ENCODE measurements at places on chromosomes 1 and 21. TPM values are rescaled to one million over a fixed set of nuclear protein-coding genes. Genes with fewer than 3 reads are reported as not detected.

GRCh38 chr1:10213186-10213705, 2.9 kb downstream of the KIF1B start:
- H3K4me1 ChIP-seq = peaks cover 6% of the 10 kb centered on the region
- H3K27ac ChIP-seq = no peak overlapping the region
- H3K36me3 ChIP-seq = no peaks in the 10 kb centered on the region
- H3K27me3 ChIP-seq = no peaks in the 10 kb centered on the region

GRCh38 chr1:26025517-26025916, 3.9 kb downstream of the EXTL1 start:
- no peaks in the 10 kb centered on the region for H3K36me3 ChIP-seq
- no peaks in the 10 kb centered on the region for H3K27me3 ChIP-seq
- H3K27ac ChIP-seq = no peak overlapping the region
- DNase-seq = no peak
- H3K4me1 ChIP-seq = peaks cover 9% of the 10 kb centered on the region
- no peak overlapping the region for H3K4me3 ChIP-seq

DNA sequence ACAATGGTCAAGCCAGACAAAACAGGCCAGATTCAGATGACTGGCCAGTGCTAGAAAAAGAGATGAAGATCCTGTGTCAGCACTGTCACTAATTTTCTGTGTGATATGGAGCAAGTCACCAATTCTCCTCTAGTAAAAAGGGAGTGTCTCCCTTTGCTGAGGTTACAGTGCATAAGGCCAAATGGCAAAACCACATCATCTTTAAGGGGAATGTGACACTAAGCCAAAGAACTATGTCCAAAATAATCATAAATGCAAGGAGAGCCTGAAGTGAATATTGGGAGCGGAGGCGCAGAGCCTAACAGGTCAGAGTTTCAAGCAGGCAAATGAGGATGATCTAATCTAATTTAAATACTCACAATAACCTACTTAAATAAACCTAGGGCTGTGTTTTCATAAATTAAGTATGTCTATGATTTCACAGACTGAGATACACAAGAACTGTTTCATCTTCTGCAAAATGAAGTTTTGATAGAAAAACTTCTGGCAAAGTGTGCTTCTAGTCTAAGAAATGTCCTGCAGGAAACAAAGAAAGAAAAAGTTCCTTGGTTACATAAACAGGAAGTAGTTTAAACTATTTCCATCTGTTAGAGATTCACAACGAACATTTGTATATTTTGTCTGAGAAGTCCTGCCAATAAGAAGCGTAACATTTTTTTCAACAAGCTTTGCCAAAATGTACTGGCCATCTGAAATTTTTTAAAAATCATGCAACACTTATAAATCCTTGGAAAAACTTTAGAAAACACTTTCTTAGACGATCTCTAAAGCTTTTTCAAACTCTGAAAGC, 290.2 kb downstream of the LRRC40 start:
- H3K4me1 ChIP-seq = no peaks in the 10 kb centered on the region
- DNase-seq = no peak

DNA sequence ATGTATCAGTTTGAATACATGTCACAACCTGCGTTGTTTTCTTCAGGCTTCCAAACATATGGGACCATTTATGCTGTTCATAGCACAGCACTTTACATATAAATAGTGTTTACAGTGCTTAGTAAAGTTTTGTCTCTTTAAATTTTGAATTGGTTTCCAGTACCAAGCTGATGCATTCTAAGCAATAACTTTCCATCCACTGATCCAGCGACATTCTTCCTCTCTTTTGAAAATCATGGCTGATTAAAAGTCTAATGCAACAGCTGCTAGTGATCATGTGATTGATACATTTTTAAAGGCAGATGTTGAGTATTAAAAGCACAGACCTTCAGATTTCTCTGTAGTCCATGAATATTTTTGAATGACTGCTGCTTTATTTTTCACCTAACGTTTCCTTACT, 154.9 kb downstream of the PTPRC start:
- no peaks in the 10 kb centered on the region for H3K36me3 ChIP-seq
- H3K27me3 ChIP-seq = no peaks in the 10 kb centered on the region
- DNase-seq = no peak
- no peak overlapping the region for H3K4me3 ChIP-seq

- H3K36me3 ChIP-seq = no peaks in the 10 kb centered on the region
- H3K4me3 ChIP-seq = no peak overlapping the region
- H3K4me1 ChIP-seq = peaks cover 16% of the 10 kb centered on the region
- peaks cover 5% of the 10 kb centered on the region for H3K27me3 ChIP-seq
Observed at GRCh38 chr1:40796939-40797667, 13.5 kb downstream of the KCNQ4 start.

DNA sequence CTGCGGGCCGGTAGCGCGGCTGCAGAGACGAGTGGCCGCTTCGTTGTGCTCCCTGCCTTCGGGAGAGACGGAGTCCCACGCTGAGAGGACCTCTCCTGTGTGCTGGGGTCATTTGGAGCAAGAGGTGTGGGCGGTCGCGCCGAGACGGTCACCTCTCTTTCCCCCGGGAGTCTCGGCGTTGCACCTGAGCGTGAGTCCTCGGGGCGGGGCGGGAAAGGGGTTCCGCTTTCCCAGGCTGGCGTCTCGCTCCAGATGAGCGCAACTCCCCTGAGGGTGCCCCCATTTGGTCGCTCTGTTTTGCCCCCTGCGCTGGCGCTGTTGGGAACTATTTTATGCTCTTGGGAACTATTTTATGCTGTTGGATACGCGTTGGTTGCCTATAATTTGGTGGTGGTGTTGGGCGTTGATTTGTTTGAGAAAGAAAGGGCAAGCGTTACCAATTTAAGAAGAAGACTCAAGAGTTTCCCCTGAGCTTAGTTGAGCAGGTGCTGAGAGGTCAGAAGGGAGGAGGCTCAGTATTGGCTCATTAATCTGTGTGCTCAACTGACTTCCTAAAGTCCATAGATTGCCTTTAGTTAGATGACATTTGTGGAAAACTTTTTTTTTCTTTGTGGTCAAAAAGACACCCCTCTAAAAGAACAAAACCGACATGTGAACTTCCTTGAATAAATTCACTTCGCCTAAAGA, 683 bp downstream of the LRRC8B start:
- H3K27me3 ChIP-seq = no peaks in the 10 kb centered on the region
- H3K4me1 ChIP-seq = no peaks in the 10 kb centered on the region
- DNase-seq = no peak

DNA sequence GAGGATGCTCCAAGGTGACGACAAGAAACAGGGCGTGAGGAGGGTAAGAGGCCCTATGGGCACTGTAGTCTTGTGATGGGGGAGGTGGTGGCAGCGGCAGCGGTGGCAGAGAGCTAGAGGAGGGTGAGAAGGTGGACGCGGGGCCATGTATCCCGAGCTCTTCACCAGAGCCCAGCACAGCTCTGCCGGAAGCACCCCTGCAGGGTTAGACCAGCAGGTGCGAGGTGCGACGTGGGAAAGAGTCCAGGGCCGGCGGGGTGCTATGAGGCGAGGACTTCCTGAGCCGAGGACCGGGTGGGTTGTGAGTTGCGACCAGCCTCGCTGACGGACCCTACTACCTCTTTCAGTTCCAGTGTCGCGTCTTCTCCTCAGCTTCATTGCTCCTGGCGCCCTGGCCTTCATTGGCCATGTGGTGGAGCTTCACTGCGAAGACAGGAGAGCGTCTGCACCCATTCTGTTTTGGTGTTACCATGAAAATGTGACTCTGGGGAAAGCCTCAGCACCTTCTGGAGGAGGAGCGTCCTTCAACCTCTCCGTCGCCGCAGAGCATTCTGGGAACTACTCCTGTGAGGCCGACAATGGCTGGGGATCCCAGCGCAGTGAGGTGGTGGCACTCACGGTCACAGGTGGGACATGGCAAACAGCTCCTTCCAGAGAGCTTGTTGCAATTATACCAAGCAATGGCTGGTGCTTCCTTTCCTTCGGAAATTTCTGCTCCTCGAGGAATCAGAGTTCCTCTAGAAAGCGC, 67.9 kb upstream of the KIRREL1 start:
- no peaks in the 10 kb centered on the region for H3K4me1 ChIP-seq
- no peaks in the 10 kb centered on the region for H3K27me3 ChIP-seq
- H3K27ac ChIP-seq = no peak overlapping the region
- H3K4me3 ChIP-seq = no peak overlapping the region
- H3K36me3 ChIP-seq = no peaks in the 10 kb centered on the region
- DNase-seq = no peak

GRCh38 chr1:211638689-211639101, 36.7 kb downstream of the NEK2 start:
- no peak overlapping the region for H3K27ac ChIP-seq
- no peaks in the 10 kb centered on the region for H3K27me3 ChIP-seq
- peaks cover 1% of the 10 kb centered on the region for H3K4me1 ChIP-seq
- H3K4me3 ChIP-seq = no peak overlapping the region

DNA sequence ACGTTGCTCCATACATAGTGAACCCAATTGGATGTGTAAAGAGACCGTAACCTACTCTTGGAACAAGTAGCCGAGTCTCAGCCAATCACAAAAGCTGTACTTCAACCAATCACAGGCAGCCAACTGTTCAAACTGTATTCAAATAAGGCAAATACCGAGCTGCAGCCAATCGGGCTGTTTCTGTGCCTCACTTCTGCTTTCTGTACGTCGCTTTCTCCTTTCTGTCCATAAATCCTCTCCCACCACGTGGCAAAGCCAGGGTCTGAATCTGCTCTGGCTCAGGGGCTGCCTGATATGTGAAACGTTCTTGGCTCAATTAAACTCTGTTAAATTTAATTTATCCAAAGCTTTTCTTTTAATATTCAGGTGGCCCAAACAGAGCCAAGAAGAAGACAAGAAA, 210.3 kb downstream of the URB2 start:
- H3K27ac ChIP-seq = no peak overlapping the region
- no peaks in the 10 kb centered on the region for H3K4me1 ChIP-seq
- no peaks in the 10 kb centered on the region for H3K36me3 ChIP-seq
- H3K27me3 ChIP-seq = no peaks in the 10 kb centered on the region
- no peak overlapping the region for H3K4me3 ChIP-seq

DNA sequence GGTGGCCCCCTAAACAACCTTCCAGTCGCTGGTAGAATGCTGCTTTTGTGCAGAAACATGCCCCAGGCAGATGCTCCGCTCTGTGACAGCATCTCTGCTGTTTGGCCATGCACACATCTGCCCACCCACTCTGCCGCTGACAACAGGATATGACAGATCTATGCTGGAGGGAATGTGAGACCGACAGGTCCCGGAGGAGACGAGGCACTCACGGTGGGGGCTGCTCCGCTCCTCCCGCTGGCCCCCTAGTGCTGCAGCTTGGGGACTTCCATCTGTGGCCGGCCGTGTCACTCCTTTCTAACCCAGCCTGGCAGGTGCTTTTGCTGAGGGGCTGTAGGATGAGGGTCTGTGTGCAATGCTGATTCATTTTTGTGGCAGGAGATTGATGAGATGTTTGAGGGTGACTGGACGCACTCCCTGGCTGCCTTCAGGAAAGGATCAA, 49.1 kb upstream of the DMRTB1 start:
- H3K4me1 ChIP-seq = no peaks in the 10 kb centered on the region
- H3K36me3 ChIP-seq = no peaks in the 10 kb centered on the region
- H3K4me3 ChIP-seq = no peak overlapping the region
- H3K27ac ChIP-seq = no peak overlapping the region

- no peaks in the 10 kb centered on the region for H3K4me1 ChIP-seq
- DNase-seq = no peak
- no peak overlapping the region for H3K4me3 ChIP-seq
- no peak overlapping the region for H3K27ac ChIP-seq
Observed at GRCh38 chr1:152959801-152960451, 10.5 kb upstream of the SPRR4 start.

- no peak overlapping the region for H3K27ac ChIP-seq
- H3K4me3 ChIP-seq = no peak overlapping the region
- H3K36me3 ChIP-seq = no peaks in the 10 kb centered on the region
- peaks cover 4% of the 10 kb centered on the region for H3K4me1 ChIP-seq
- no peak for DNase-seq
Observed at GRCh38 chr21:36065497-36066036, 4.3 kb upstream of the CBR1 start.

- no peaks in the 10 kb centered on the region for H3K27me3 ChIP-seq
- no peaks in the 10 kb centered on the region for H3K36me3 ChIP-seq
- no peak for DNase-seq
- H3K4me3 ChIP-seq = no peak overlapping the region
- no peak overlapping the region for H3K27ac ChIP-seq
Observed at GRCh38 chr1:16191916-16192546, 20.4 kb downstream of the ARHGEF19 start.

DNA sequence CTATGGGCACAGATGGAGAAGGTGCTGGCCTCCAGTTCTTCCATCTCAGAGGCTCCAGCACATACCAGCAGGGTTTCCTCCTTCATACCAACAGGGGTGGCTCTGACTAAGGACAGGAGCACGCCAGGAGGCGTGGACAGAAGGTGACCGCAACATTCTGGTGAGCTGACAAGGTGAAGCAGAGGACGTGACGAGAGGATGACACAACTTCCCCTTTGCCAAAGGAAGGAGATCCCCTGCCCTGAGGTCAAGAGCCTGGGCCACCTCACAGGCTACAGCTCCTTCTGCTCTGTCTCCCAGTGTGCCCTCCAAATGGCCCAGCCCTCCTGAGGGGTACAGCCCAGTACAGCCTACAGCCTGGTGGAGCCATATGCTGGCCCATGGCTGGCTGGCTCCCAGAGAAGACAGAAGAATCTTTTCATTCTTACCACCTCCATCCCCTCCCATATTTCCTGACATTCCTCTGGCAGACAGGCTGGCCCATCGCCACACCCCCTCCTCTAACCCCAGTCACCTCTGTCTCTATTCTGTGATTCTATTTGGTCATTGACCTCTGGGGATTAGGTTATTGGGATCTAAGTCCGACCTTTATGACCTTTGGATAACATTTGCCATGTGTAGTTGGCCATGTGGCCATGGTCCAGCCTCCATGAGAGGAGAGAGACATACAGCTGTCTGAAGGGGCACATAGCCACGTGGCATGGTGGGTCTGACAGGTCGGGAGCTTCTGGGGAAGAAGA, 5.1 kb upstream of the LAMB3 start:
- no peaks in the 10 kb centered on the region for H3K36me3 ChIP-seq
- no peak for DNase-seq
- peaks cover 7% of the 10 kb centered on the region for H3K4me1 ChIP-seq
- H3K27ac ChIP-seq = no peak overlapping the region
- no peak overlapping the region for H3K4me3 ChIP-seq

DNA sequence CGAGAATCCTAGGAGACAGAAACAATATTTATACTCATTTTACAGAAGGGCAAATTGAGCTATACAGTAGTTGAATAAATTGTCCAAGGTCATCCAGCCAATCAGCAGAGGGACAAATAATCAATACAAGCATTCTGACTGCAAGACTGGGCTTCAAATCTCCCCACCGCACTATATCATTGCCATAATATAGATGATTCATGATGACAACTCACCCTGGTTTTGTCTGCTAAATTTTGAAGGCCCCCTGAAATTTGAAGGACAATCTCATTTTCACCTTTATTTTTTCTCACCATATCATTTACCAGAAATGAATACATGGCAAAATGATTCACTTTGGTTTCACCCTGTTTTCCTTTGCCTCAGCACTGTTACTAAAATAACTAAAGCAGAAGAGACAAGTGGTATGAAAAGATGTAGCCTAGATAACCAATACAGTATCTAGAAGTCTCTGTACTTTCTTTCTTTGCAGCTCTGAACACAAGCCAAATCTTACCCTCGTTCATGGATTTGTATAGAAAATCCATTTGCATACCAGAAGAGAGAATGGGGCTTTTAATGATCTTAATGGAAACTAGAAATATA, 292.5 kb downstream of the TTLL7 start:
- no peak overlapping the region for H3K4me3 ChIP-seq
- H3K27ac ChIP-seq = no peak overlapping the region
- DNase-seq = no peak
- H3K36me3 ChIP-seq = no peaks in the 10 kb centered on the region

Gene LDLRAD1
- not detected for total RNA-seq

Gene TCHH
- total RNA-seq = 0.07 TPM

Gene TMEM240
- 3.6 TPM for total RNA-seq

Gene CDA
- 3.3 TPM for total RNA-seq
